Dermis microvascular lymphatic vessel endothelial cell (primary cell): ENCODE measurements at places on chromosomes 1 and 21. TPM values are rescaled to one million over a fixed set of nuclear protein-coding genes. Genes with fewer than 3 reads are reported as not detected.
A peak's percentile ranks its signal among the peaks of the same experiment; 100 is the strongest.

- no peak for DNase-seq
Measured at GRCh38 chr1:167578939-167579521, 25.5 kb upstream of the CREG1 start.

DNA sequence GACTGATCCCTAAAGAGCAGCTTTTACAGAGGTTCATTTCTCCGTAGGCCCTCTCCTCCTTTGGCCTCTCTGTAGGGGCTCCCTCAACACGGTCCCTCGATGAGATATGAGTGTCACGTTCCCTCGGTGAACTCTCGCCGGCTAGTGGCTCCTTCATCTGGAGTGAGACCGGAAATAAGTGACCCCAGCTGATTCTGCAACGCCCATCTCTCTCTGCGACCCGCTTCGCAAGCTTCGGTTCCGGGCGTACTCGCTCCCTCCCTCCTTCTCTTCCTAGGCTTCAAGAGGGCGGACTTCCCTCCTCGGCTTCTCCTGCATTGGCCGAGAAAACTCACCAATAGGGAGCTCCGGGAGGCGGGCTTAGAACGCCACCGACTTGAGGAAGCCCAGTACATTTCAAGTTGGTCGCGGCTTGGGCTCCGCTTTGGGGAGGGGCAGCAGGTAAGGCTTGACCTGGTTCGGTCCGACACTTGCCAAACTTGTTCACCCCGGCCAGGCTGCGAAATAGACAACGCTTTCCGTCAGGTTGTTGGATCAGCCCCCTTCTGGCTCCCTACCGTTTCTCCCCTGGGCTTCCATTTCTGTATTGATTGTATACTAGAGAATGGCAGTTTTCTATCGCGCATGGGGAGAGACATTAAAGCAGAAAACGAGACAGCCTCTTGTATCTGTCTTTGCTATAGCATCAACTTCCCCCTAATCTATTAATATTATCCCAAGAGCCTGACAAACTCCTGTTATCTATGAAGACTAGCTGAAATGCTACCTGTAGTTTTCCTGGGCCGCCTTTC is at the start of the genes ANKRD34A and POLR3GL:
ANKRD34A (minus strand) TSS at position 248 of the 791 bp plus-strand sequence. CDS start 2,816 bp downstream, outside the sequence.
POLR3GL (plus strand) TSS at position 363 of the 791 bp plus-strand sequence. CDS start 10,176 bp downstream, outside the sequence.
- peak; percentile 93 for DNase-seq

DNA sequence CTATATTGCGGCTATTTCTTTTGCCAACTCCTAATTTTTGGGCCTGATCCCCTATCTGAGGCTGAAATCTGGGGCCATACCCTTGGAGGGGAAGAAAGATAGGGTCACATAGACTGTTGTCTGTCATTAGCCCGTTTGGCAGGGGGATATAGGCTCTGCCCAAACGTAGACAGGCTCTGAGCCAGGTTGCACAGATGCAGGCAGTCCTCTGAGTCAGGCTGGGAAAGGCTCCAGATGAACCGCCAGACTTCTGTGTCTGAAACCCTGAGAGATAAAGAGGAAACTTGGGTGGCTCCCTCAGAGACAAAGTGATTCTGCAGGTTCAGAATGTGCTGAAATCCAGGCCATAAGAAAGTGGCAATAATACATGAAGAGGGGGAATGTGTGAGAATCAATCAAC is 4.0 kb upstream of the CAP1 start:
- no peak for DNase-seq

DNA sequence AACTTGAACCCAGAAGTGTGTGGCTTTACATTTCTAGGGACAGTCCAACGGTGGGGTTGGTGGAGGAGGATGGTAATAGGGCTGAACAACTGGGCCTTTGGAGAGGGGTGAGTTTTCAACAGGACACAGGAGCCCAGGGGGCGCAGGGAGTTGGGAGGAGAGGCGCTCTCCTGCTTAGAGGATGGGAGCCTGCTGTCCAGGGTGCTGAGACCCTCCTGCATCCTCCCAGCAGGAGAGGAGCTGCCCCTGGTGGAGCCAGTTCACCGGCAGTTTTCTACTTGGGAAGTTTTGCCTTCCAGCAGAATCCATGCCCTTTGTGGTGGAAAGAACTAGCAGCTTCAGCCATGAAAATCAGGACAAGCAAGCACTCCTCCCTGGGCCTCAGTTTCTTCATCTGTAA is 8.6 kb downstream of the KCNC4 start:
- DNase-seq: no peak

The S100A9 gene
- total RNA-seq: 0.25 and 0.90 TPM in 2 replicates

The FAM131C gene
- 0.13 TPM in 1 of 2 replicates, not detected in the other for total RNA-seq

The ETNK2 gene
- total RNA-seq: 13.0 and 13.6 TPM in 2 replicates
